ENCODE measurements at places on chromosomes 7 and 10.

DNA sequence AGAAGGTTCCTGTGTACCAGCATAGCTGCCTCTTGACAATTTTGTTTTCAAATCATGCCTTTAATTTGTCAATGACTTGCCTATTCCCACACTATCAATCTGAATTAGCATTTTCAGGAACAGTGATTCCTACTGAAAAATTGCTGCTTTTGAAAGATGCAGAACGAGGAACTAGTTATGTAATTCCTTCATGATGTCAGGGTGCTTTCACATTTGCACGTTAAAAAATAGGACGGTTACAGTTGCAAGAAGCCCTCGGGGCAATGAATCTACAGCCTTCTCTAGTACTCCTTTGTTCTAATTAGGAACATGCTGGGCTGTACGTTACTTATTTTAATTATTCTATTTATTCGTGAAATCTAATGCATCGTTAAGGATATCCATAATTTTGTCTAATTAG lies 253.9 kb downstream of the OTUD1 start:
- no peak for DNase-seq

DNA sequence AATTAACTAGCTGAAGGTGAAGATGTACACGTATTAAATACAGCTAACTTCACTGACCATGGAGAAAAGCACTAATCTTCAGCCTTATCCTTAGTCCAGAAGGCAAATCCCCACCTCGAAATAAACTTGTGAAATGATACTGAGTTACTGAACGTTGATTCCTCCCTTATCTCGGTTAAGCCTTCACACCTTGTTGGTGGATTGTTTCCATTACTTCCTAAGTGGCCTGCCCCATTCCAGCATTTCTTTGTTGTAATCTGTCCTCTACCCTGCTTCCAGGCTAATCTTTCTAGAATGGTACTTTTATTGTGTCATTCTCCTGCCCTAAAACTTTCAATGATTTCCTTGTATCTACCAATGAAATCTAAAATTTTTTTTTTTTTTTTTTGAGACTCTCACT lies 68.6 kb downstream of the BUB3 start:
- DNase-seq = no peak

- DNase-seq = no peak
These were observed 36.7 kb downstream of the ATE1 start for GRCh38 chr10:121891103-121891502.

DNA sequence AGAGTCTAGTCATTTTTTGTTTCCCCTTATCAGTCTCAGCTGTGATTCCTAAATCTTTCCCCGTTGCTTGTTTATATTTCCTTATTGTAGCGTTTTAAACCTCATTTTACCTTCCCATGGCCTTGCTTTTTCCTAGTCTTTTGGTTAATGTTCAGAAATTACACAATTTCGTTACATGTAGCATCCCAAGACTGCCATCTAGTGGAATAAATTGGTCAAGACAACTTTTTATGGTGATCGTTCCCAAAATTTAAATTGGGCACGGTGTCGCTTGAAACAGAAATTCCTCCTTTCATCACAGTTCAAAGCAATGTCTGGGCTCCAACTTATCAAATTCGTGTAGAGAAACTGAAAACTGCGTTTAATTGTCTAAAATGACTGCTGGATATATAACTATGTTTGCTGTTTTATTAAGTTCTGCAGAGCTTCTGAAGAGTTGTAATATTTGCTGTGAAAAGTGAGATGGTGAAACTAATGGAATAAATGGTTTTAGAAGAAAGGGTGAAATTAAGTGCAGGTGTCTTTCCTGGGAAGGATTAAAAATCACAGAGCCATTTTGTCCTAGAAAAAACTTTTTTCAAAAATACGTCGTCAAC lies 370.2 kb downstream of the PHF14 start:
- DNase-seq = peak; percentile 47

- no peak for DNase-seq
These were observed 19.6 kb upstream of the PRKAG2 start for GRCh38 chr7:151896486-151896885.

GRCh38 chr10:21675157-21675796 lies 141.2 kb downstream of the MLLT10 start:
- DNase-seq = peak; percentile 25

DNA sequence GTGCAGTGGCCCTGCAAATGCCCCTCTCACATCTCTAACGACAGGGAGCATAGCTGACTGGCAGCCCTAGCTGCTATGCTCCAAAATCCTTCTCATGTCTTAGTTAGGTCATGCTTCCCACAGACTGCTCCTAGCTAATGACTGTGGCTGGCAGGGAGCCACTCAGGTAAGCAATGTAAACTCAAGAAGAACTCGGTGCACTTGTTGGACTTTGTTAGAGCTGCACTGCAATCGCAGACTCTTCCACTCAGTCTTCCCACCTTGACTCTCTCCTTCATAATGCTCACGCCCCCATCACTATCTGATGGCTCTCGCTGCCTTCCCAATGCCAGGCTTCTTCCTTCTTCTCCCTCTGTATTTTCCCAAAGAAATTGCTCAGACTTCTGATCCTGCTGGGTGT lies 24.0 kb downstream of the OR9A2 start:
- no peak for DNase-seq

GRCh38 chr7:45970454-45970853 lies 49.4 kb upstream of the IGFBP3 start:
- no peak for DNase-seq

GRCh38 chr10:80188713-80189112 lies 16.6 kb downstream of the ANXA11 start:
- no peak for DNase-seq

DNA sequence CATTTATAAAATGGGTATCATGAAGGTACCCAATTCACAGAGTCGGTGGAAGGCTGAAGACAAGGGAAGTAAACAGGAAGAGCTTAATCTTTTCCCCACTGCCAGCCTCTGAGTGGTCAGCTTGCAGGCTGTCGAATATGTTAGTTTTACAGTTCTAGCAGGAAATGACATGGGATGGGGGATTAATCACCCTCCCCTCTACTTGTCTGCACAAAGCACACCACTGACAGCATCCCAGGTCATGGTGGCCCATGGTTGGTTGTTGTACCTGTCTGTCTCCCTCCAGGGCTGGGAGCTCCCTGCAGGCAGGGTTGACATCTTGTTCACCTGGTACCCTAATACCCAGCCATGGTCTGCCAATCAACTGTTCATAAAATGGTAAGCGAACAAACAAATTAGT lies 55.6 kb downstream of the GRB10 start:
- DNase-seq = no peak

GRCh38 chr10:5510281-5511072 lies 11.1 kb upstream of the CALML5 start:
- peak; percentile 11 for DNase-seq
